ENCODE measurements at places on chromosomes 7 and 10.

DNA sequence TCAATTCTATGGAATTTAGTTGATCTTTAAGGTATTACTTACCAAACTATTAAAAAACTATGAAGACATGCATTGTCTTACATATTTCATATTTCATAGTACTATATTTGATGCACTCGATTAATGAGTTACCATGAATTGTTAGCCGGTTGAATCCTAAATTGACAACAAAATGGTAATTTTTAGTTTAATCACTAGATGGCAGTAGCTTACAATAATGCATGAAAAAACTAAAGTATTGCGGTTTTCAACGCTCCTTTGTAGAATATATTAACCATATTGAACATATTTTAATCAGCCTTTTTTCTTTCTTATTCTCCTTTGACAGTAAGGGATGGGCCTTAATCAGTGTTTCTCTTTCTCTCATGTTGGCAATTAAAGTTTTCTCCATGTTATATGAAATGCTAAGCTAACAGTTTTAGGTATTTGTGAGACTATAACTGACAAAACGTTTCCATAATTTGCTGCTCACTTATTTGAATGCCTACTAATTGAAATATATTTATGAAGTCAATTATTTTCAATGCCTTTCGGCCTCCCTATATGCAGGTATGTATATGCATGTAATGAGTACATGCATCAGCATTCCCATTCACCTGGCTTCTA, 48.5 kb upstream of the ARL4A start:
- H3K4me3 ChIP-seq = no peak overlapping the region
- peaks cover 3% of the 10 kb centered on the region for H3K4me1 ChIP-seq
- H3K27ac ChIP-seq = no peak overlapping the region
- no peaks in the 10 kb centered on the region for H3K27me3 ChIP-seq

GRCh38 chr7:146937836-146938235, 821.2 kb downstream of the CNTNAP2 start:
- H3K27ac ChIP-seq = no peak overlapping the region
- no peaks in the 10 kb centered on the region for H3K4me1 ChIP-seq
- no peak for DNase-seq
- H3K36me3 ChIP-seq = no peaks in the 10 kb centered on the region

DNA sequence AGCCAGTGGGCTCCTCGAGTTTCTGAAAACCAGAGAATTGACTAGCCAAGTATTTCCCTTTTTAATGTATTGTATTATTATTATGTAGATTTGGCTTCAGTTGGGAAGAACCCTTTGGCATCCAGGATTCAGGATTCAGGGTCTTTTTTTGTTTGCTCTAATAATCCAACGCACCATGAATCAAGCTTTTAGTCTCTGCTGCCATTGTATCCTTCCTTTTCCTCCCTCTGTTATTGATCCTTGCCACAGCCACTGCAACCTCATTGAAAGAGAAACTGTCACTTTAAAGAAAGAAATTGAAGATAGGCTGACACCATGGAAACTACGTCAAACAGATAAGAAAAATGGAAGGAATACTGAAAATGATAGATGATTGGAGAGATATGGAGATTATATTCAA, 150.0 kb downstream of the CHRM2 start:
- H3K27ac ChIP-seq = no peak overlapping the region
- H3K27me3 ChIP-seq = no peaks in the 10 kb centered on the region
- DNase-seq = no peak
- no peaks in the 10 kb centered on the region for H3K4me1 ChIP-seq
- H3K4me3 ChIP-seq = no peak overlapping the region

GRCh38 chr10:80211786-80212185, 6.4 kb upstream of the ANXA11 start:
- no peaks in the 10 kb centered on the region for H3K27me3 ChIP-seq
- no peaks in the 10 kb centered on the region for H3K36me3 ChIP-seq
- H3K27ac ChIP-seq = no peak overlapping the region

- peaks cover 8% of the 10 kb centered on the region for H3K4me1 ChIP-seq
- H3K27me3 ChIP-seq = no peaks in the 10 kb centered on the region
- peak overlapping the region; percentile 96 for H3K27ac ChIP-seq
- H3K4me3 ChIP-seq = peak overlapping the region; percentile 82
- H3K36me3 ChIP-seq = peaks cover 11% of the 10 kb centered on the region
These were observed 364 bp downstream of the ZNF518A start for GRCh38 chr10:96130326-96130995.

GRCh38 chr10:1180836-1181235, 124.7 kb downstream of the WDR37 start:
- no peaks in the 10 kb centered on the region for H3K36me3 ChIP-seq
- DNase-seq = no peak

GRCh38 chr10:132499367-132499685, 38.3 kb upstream of the INPP5A start:
- H3K4me3 ChIP-seq = no peak overlapping the region
- no peaks in the 10 kb centered on the region for H3K36me3 ChIP-seq
- no peaks in the 10 kb centered on the region for H3K4me1 ChIP-seq
- H3K27ac ChIP-seq = no peak overlapping the region
- no peaks in the 10 kb centered on the region for H3K27me3 ChIP-seq

GRCh38 chr10:88889559-88890337, 9.7 kb downstream of the STAMBPL1 start:
- no peak overlapping the region for H3K4me3 ChIP-seq
- no peak for DNase-seq
- H3K36me3 ChIP-seq = no peaks in the 10 kb centered on the region
- H3K27ac ChIP-seq = no peak overlapping the region
- H3K27me3 ChIP-seq = no peaks in the 10 kb centered on the region

- no peaks in the 10 kb centered on the region for H3K27me3 ChIP-seq
- no peak overlapping the region for H3K27ac ChIP-seq
- no peaks in the 10 kb centered on the region for H3K4me1 ChIP-seq
- no peak overlapping the region for H3K4me3 ChIP-seq
These were observed 30.1 kb upstream of the RBM20 start for GRCh38 chr10:110613996-110614495.

DNA sequence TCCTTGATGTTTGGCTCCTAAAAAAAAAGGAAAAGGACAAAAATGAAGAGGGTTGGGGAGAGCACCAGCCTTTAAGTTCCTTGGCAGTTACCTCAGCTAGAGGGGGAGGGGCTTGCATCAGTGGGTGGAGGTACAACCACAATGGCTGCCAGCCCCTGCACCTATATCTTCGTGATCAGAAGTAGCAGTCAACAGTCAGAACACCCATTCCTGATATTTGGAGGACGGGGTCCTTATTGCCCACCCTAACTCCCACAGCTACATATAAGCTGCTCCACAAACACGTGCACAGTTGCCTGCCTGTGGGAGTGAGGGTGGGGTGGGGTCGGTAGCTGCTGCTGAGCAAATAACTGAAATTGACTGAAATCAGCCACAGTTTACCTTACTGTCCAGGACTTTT, 26.2 kb downstream of the C1GALT1 start:
- no peak for DNase-seq
- no peak overlapping the region for H3K4me3 ChIP-seq
- no peaks in the 10 kb centered on the region for H3K4me1 ChIP-seq
- no peak overlapping the region for H3K27ac ChIP-seq

DNA sequence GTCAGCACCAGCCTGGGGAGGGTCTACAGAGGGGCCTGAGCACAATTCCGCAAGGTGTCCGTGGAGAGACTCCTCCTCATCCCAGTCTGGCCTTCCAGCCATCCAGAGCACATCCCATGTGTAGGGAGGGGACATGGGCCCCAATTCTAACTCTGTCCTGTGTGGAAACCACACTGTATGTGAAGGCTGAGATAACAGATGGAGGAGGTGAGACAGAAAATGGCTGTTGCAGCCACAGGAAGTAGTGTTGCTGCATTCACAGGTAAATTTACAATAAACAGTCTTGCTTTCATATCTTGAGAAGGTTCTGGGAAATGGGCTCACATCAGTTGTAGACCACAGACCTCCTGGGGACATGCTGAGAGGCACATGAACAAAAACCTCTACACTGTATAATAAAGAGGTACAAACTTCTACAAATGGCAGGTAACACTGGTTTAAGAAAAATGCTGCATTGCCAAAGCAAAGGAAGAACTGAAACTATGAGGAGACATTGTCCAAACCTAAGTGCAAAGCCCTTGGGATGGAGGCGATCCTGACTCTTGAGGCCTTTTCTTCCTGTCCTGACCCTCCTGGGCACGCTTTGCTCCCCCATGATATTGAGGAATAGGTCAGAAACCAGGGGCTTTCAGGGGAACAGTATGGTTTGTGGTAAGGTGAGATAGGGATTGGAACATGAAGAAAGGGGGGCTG, 21.6 kb upstream of the GIMAP2 start:
- no peak for DNase-seq
- peak overlapping the region; percentile 7 for H3K27ac ChIP-seq
- H3K4me1 ChIP-seq = no peaks in the 10 kb centered on the region
- H3K27me3 ChIP-seq = no peaks in the 10 kb centered on the region

DNA sequence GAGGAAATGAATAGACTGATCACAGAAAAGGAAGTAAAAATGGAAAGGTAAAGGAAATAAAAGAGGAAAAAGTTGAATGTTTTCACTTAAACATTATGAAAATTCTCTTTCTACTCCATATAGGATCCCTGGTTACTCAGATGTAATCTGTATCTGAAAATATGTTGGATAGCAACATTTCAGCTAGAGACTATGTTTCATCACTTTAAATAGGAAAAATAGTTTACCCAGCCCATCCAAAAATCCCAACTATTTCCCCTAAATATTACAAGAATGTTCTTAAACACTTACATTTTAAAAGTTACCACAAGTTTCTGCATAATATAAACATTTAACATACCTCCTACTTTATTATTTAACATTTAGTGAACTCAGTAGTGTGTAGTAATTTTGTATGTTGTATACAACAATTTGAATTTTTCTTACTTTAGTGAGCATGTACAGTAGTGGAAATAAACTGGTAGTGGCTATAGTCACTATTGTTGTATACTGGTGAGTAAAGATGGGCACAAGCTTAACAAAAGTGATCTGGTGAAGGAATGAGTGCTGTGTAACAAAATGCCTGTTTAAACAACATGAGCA, 27.1 kb downstream of the SLF2 start:
- H3K4me1 ChIP-seq = no peaks in the 10 kb centered on the region
- no peaks in the 10 kb centered on the region for H3K27me3 ChIP-seq
- no peak overlapping the region for H3K4me3 ChIP-seq
- H3K36me3 ChIP-seq = no peaks in the 10 kb centered on the region

DNA sequence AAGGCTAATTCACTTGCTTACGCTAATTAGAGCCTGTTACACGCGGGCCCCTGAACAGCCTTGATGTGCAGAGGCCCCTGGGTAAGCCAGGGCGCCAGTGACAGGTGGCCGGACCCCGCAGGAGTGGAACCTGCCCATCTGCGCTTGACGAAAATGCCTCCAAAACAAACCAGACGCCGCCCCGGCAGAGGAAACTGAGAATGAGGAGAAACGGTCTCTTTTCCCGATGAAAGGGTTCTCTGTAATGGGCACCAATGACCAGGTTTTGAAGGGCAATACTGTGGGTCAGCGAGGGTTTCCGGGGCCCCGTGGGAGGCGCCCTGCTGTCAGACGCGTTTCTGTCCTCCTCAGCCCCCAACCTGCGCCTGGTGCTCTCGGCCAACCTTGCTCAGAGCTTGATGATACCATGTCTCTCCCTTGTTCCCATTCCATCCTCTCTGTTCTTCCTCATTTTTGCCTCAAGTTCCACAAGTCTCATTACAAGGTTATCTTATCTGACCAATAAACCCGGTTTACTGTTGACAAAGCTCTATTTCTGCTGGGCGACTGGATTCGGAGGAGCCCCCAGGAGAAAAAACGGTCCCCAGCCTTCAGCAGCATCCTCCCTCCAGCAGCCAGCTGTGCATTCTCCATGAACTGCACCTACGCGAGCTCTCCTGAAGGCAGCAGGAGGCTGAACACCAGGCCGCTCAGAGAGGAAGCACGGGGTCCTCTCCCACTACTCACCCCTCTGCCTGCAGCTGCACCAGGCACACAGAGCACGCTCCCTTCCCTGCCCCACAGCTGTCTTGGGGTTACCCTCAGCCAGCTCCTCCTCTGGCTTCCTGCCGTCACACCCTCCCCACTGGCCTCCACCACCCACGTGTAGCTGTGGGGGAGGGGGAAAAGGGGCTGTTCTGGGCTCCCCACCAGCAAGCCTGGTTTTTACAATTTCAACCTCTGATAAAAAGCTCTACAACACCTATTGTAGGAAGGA, 202.0 kb downstream of the MAD1L1 start:
- no peaks in the 10 kb centered on the region for H3K4me1 ChIP-seq
- DNase-seq = no peak
- H3K27me3 ChIP-seq = no peaks in the 10 kb centered on the region
- no peak overlapping the region for H3K27ac ChIP-seq

- peaks cover 21% of the 10 kb centered on the region for H3K4me1 ChIP-seq
- H3K27me3 ChIP-seq = no peaks in the 10 kb centered on the region
- H3K36me3 ChIP-seq = no peaks in the 10 kb centered on the region
These were observed 4.7 kb downstream of the RARRES2 start for GRCh38 chr7:150336746-150337145.

GRCh38 chr7:20839196-20839735, 52.6 kb upstream of the SP8 start:
- H3K36me3 ChIP-seq = no peaks in the 10 kb centered on the region
- H3K4me1 ChIP-seq = no peaks in the 10 kb centered on the region
- no peak overlapping the region for H3K27ac ChIP-seq
- DNase-seq = no peak

DNA sequence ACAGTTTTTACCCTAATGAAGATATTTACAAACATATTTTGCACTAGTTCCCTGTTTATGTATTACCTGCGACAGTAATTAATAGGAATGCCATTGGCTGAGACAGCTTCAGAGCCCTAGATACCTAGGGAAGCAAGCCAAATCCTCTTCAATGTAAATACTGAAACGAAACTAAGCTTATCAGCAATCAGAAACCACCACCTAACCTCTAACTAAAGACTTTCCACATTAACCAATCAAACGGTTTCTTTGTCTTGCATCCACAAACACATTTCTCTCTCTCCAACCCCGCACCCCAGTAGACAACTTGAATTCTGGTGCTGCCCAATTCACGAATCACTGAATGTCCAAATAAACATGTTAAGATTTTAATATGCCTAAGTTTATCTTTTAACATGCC, 474.4 kb upstream of the C7orf33 start:
- no peak overlapping the region for H3K27ac ChIP-seq
- no peaks in the 10 kb centered on the region for H3K4me1 ChIP-seq
- no peak overlapping the region for H3K4me3 ChIP-seq
- H3K27me3 ChIP-seq = no peaks in the 10 kb centered on the region
- H3K36me3 ChIP-seq = no peaks in the 10 kb centered on the region

GRCh38 chr7:132560105-132560504, 16.2 kb downstream of the PLXNA4 start:
- no peak overlapping the region for H3K4me3 ChIP-seq
- H3K4me1 ChIP-seq = no peaks in the 10 kb centered on the region
- no peaks in the 10 kb centered on the region for H3K36me3 ChIP-seq
- no peaks in the 10 kb centered on the region for H3K27me3 ChIP-seq
- H3K27ac ChIP-seq = no peak overlapping the region
- no peak for DNase-seq
